ENCODE measurements at places on chromosomes 11 and 22.

- no peak for DNase-seq
Observed at GRCh38 chr11:72497731-72498130, 63.4 kb upstream of the CLPB start.

DNA sequence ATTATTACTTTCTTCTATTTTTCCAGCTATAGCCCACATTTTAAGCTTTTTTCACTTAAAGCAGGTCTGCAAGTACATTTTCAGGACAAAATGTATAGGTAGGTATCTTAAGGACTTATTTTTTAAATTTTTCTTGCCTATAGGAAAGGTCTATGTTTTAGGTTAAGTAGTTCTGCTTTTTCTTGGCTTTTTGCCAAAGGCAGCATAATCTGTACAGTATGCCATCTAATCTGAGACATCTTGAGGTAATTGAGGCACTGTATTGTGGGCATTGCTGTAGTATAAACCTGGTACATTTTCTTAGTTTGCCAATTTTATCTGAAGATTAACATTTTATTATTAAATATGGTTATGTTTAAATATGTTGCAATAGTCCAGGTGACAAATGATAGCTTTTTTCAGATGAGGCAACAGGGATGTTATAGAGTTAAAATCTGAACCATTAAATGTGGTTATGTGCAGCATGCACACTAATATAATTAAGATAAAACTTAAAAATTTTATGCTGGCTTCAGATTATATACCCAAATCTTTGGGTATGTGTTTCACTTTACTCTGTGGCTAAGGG is 42.9 kb downstream of the QSER1 start:
- DNase-seq = peak; percentile 71

GRCh38 chr11:19832086-19832750 is 119.6 kb downstream of the NAV2 start:
- no peak for DNase-seq

- no peak for DNase-seq
Observed at GRCh38 chr22:28332410-28332809, 347.2 kb downstream of the TTC28 start.

DNA sequence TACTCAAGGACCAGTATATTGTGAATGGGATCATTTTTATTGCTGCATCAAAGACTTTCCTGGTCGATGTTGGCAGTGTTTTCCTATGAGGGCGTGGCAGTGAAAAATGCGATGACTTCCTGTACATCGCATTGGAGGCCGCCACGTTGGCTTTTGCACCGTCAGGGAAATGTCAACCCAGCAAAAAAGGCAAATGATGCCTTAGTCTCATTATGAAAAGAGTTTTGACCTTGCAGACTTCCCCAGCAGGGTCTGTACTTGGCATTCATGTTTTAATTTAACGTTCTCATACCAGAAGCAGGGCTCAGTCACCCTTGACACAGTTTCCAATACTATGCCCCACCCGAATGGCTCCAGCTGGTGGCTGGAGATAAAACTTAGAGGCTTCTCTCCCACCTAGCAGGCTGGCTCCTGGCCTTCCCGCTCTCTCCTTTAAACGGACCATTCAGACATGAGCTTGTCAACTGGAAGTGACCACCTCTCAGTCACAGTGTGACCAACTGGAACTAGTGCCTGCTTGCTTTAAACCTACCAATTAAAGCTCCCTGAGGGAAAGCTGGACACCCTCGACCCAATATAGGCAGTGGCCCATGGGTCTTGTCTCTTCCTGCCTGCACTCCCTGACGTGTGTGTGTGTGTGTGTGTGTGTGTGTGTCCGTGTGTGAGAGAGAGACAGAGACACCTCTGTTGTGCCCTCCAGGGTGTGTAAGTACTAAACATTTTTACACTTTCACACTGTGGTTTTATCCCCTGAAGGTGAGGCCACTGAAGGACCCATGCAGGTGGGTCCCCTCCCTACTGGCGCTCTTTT is 8.7 kb upstream of the GDPD5 start:
- DNase-seq = peak; percentile 49

- no peak for DNase-seq
Observed at GRCh38 chr11:100726680-100727079, 39.6 kb downstream of the ARHGAP42 start.
